ENCODE measurements at places on chromosomes 4 and X. TPM values are rescaled to one million over a fixed set of nuclear protein-coding genes. Genes with fewer than 3 reads are reported as not detected.

GRCh38 chr4:1579901-1580691, 104.0 kb downstream of the FAM53A start:
- DNase-seq: peak; percentile 73

- no peak for DNase-seq
These were observed 81.8 kb downstream of the FRYL start for GRCh38 chr4:48698029-48698971.

DNA sequence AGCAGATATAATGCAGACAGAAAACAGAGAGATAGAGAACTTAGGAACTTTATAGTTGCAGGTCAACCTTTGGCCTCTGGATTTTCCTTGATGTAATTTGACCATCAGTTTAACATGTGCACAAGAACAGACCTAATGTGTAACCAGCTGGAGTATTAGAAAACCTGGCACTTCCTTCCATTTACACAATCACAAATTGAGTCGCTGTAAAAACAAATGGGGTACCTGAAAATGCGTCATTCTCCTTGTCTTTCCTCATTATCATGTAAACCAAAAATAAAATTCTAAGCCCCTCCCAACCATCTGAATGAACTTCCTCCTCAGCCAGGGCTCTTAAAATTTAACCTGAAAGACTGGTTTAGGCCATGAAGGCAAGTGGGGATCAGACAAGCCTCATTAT, 358.4 kb upstream of the MAGEB16 start:
- no peak for DNase-seq

NAA15 gene
- 110 TPM for total RNA-seq

GRCh38 chr4:28545986-28546385, 1685.3 kb downstream of the STIM2 start:
- DNase-seq: no peak

- DNase-seq: peak; percentile 12
These were observed 331 bp downstream of the SETD7 start for GRCh38 chr4:139555705-139556070.

DNA sequence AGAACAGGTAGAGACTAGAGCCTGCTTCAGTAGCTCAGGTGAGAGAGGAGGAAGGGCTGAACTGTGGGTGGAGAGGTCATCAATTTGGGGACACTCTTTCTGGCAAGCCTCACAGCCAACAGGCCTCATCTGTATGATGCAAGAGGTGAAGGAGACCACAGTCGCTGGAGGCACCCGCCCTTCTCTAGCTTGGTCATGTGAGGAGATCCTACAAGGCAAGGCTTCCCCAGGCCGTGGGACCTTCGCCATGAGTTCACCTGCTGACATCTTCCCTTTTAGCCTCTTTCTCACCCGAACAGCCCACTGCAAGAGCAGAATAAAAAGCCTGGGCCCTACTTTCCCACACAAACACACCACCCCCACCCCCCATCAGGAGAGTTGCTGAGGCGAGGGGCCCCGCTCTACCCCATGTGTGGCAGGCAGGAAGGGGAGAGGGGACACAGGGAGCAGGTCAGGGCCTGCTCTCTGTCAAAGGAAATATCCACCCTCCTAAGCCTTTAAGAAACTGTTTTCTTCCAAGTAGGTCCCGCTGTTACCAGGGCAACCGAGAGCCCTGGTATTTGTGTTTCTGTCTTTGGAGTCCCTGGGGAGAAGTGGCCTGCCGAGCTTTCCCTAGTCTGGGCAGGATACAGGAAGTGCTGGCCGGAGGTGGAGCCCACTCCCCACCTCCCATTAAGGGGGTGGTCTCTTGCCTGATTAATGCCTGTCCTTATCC, 8.1 kb downstream of the RTL5 start:
- no peak for DNase-seq

DNA sequence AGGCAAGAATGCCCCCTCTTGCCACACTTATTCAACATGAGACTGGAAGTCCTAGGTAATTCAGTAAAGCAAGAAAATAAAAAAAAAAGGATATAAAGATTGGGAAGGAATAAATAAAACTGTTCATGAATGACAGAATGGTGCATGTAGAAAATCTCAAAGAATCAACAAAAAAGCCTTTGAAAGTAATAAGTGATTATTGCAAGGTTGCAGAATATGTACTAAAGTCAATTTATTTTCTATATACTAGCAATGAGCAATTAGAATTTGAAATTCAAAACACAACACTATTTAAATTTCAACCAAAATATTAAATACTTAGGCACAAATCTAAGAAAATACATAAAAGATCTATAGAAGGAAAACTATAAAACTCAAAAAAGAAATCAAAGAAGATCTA, 58.6 kb downstream of the MAGEA10 start:
- no peak for DNase-seq

DNA sequence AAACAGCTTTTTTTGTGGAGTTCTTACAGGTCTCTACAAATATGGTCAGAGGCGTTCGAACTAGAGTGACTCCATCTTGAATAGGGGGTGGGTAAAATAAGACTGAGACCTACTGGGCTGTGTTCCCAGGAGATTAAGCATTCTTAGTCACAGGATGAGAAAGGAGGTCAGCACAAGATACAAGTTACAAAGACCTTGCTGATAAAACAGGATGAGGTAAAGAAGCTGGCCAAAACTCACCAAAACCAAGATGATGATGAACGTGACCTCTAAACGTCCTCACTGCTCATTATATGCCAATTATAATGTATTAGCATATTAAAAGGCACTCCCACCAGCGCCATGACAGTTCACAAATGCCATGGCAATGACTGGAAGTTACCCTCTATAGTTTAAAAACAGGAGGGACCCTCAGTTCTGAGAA, 42.8 kb upstream of the SPP1 start:
- DNase-seq: no peak

DNA sequence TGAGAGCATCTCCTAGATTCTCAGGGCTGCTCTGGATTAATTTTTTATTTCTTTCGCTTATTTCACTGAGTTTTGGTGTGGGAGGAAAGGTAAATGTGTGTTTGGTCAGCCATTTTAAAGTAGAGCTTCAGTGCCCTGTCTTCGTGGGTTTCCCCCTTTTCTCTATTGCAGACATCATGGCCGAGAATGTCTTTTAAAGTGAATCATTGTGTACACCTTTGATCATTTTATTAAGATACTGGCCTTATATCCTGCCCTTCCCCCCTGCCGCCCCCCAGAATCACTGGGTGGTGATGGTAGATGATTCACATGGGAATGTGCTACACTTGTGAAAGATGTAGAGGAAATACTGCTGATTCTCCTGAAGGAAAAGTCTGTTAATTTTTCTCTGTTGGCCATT, 23.8 kb downstream of the CDKL5 start:
- no peak for DNase-seq

GRCh38 chrX:9581771-9582385, 117.0 kb downstream of the TBL1X start:
- DNase-seq: no peak

GRCh38 chr4:124686279-124686678, 26.3 kb downstream of the ANKRD50 start:
- DNase-seq: no peak

- no peak for DNase-seq
These were observed 67.2 kb downstream of the ANK2 start for GRCh38 chr4:113116414-113117357.

TMEM31 gene
- total RNA-seq: not detected
